ENCODE measurements at places on chromosomes 7 and 10.

DNA sequence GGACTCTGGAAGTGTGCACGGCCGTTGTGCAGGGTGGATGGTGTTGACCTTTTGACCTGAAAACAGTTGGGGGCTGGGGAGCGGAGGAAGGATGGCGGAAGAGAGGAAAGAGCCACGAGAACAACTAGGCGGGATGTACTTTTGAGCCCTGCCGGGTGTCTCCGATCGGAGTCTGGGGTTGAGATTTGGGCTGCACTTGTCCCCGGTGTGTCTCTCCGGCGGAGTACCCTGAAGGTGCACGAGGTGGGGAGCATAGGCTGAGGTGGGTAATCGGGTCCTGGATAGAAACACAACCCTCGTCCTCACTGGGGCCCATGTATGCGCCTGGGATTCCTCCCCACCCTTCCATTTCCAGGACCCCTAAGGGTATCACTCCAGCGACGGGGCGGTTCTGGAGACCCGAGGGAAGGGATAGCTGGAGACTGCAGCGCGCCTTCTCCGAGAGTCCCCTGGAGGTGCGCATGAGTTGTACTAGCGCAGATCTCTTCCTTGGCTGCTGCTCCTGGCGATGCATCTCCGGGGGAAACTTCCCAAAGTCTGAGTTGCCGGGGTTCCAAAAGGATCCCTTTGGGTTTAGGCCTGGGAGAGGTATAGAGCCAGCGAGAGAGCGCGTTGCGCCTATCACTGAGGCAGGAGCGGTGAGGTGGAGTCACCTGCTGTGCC is 4.6 kb upstream of the HMX2 start:
- no peak for DNase-seq

DNA sequence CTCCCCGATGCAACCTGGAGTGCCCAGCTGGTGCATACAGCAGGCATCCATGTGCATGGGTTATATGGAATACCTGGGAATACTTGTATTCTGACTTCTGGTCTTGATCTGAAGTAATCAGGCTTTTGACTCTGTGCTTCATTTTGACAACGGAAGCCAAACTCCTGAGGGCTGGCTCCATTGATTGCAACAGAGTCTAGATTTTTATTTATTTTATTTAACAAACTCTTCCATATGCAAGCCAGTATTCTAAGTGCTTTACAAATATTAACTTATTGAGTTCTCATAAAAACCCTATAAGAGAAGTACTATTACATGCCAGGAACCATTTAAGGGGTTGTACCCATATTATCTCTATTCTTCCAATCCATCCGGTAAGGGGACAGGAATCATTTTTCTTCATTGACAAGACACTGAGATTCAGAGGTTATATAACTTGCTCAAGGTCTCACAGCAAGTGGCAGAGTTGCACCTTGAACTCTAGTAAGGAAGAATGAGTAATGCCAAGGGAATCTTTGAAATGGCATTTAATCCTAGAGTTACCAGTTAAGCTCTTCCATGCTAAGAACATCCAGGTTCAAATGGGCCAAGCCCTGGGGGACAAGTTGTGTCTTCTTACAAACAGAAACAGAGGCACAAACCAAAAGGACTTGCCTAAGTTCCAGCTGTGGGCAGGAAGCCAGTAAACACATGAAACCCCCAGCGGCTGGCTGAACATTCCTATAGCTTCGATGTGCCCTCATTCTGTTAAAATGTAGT is 241.0 kb downstream of the WDR11 start:
- no peak for DNase-seq

DNA sequence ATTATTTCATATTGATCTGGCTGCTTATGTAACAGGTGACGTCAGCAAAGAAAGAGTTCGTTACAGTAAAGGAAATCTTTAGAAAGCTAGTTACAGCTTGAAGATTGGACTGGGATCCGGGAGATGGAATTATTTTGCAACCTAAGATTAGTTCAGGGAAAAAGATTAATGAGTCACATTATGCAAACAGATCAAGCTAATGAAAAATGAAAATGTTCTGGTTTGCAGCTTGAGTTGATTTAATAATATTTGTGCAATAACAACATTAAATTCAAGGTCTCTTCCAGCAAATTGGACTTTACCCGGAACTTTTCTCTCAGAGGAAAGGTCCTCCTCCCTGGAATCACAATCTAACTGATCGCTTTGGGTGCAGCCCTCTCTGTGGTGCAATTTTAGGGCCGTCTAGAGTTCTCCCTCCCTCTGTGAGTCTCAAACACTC is 119.5 kb downstream of the OTUD1 start:
- DNase-seq = no peak

DNA sequence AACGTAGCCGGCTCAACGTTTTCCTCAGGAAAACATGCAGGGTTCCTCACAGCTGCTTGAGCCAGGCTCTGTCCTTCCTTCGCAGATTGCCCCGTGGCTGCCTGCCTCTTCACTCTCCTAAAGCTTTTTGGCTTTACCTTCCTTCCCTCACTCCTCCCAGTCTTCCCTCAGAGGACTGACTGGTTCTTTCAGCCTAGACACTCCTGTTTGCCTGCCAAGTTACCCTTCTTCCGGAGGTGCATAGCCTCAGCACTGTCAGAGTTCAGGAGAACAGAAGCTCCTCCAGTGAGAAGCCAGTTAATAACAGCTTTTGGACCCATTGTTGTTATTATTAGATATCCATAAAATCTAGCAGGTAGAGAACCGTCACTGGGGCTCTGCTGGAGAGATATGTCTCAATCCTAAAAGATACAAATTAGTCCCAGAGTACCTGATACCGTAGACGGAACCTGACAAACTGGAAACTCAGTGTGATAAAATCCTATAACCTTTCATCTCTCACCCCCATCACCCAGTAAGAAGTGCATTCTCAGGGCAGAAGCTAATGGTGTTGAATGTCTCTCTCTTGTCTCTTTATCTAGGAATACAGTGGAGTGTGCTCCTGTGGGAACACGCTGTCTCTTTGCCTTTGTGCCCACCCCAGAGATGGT is 79.6 kb downstream of the SND1 start:
- no peak for DNase-seq

DNA sequence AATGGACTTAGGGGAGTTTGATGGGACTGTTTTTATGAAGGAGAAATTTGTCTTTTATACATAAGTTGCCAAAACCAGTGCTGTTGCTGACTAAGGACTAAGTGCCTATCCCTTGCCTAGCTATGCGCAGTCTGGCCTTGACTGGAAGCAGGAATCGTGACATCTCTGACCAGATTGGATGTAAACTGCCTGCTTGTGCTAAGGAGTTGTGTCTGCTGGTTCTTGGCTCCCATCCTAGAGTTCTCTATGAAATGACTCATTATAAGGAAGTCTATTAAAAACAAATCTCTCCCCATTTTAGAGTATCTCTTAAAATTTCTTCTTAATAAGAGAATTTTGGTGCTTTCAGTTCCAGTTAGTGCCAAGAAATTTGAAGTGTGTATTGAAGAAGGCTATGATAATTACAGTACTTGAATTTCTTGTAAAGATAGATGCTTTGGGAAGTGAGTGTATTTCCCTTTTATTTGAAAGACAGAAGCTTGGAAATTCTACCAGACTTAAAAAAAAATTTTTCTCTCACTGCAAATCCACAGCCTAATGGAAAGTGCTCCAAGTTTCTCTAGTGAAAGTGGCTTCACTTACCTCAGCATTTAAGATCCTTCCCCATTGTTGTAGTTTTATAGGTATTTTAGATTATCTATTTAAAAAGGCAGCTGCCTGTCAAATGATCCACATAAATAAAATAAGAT is 77.6 kb downstream of the BICC1 start:
- DNase-seq = peak; percentile 86

GRCh38 chr10:83536426-83536825 is 602.9 kb upstream of the GHITM start:
- no peak for DNase-seq

DNA sequence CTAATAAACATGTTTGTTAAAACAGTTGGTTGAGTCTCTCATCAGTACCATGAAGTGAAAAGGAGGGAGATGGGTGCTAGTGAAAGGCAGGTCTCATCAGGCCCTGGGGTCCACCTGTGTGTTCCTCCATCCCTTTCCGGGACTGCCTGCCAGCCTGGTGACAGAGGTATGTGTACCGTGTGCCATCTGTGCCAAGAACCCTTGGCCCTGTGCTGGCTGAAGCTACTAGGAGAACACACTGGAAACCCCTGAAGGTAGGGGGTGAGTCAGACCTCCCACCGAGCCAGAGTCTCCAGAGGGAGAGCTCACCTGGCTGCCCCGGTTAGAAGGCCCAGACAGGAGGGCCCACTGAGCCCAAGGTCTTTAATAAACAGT is 2.3 kb downstream of the DDIT4 start:
- DNase-seq = peak; percentile 20

DNA sequence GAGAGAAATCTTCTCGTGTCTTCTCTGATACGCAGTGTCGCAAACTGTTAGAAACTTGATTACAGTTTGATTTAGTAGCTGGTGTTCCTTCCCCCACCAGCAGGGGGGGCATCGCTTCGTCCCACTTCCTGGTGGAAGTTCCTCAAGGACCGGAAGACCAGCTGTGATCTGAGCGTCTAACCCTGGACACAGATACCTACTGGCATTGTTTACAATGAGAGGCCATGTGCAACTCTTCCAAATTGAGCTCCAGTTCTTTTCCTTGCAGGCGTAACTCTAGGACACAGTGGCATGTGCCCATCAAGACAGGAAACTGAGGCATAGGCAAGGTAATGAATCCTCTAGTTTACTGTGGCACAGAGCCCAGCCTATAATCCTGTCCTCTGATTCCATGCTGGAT is 219.0 kb downstream of the CCDC3 start:
- DNase-seq = peak; percentile 34

DNA sequence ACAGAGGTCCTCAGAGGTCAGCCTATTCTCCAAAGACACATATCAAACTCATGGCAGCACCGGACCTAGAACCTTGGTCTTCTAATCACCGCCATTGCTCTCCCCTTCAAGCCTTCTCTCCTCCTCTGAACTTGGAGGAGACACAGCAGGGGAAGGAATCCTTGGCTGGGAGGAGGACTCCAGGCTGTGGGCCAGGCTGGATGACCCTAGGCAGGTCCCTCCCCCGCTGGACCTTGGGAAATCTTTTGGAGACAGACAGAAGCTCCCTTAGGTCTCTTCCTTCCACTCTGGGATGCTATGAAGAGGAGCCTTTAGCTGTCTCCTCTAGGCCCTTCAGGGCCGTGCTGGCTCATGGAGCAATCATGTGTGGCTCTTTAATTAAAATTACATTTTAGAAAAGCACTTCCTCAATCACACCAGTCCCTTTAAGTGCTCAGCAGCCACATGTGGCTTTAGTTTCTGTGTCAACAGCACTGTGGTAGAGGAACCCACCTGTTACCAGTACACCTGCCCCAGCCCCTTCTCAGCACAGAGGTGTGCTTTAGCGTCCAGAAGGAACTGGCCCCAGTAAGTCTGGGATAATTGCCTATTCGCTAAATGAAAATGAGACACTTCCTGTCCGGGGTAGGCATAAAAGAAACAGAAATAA is 238.2 kb downstream of the CELF2 start:
- DNase-seq = no peak

Data from ELR (cell line).